Right renal cortex interstitium (tissue), 3 donors: ENCODE measurements at places on chromosomes 6 and 20.

GRCh38 chr6:131976545-131977061 is 25.4 kb upstream of the CCN2 start:
- no peak for DNase-seq

- no peak for DNase-seq
Measured at GRCh38 chr20:58690396-58691135, 2.0 kb upstream of the NPEPL1 start.

DNA sequence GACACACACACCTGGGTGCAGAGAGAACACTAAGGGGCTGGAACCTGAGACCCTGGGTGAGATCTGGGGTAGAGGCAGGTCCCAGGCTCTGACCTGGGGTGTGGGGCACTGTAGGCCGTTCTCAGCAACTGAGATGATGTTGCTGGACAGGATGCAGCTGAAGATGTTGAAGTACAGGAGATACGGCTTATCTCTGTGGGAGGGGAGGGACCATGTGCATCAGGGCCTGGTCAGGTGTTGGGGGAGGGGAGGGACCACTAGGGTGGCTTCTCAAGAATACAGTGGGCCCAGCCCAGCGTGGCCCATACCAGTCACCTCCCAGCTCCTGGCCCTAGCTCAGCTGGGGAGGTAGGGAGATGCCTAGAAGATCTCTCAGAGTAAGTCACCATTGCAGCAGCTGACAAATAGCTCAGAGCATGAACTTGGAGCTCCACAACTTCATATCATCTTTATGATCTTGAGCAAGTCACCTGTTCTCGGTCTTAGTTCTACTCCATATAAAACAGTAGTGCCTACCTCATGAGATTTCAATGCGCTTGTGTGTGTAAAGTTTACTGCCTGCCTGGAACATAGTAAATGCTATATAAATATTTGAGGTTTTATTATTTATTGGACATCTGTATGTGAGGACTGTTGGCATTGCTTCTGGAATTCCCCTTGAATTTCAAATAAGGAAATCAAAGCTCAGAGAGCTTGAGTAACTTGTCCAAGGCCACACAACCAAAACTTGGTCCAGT is 3.8 kb downstream of the SLC44A4 start:
- no peak for DNase-seq

GRCh38 chr6:100105138-100105537 is 111.1 kb upstream of the MCHR2 start:
- DNase-seq, result no peak

- DNase-seq, result no peak
Measured at GRCh38 chr20:1144401-1145172, 26.2 kb downstream of the PSMF1 start.

DNA sequence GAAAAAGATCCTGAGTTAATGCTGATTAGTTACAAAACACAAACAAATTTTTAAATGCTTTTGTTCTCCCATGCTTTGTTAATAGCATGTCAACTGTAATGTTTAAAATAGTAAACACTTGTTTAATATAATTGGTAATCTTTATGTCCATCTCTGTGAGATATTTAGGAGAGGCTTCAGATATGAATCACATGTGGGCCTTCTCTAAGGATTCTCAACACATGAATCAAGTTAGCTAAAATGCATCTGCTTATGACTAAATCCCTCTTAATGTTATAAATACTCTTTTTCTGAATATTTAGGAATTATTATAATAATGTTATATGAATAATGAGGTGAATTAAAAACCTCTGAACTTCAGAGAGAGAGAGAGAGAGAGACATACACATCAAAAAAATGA is 345.9 kb upstream of the MANEA start:
- DNase-seq, result no peak

DNA sequence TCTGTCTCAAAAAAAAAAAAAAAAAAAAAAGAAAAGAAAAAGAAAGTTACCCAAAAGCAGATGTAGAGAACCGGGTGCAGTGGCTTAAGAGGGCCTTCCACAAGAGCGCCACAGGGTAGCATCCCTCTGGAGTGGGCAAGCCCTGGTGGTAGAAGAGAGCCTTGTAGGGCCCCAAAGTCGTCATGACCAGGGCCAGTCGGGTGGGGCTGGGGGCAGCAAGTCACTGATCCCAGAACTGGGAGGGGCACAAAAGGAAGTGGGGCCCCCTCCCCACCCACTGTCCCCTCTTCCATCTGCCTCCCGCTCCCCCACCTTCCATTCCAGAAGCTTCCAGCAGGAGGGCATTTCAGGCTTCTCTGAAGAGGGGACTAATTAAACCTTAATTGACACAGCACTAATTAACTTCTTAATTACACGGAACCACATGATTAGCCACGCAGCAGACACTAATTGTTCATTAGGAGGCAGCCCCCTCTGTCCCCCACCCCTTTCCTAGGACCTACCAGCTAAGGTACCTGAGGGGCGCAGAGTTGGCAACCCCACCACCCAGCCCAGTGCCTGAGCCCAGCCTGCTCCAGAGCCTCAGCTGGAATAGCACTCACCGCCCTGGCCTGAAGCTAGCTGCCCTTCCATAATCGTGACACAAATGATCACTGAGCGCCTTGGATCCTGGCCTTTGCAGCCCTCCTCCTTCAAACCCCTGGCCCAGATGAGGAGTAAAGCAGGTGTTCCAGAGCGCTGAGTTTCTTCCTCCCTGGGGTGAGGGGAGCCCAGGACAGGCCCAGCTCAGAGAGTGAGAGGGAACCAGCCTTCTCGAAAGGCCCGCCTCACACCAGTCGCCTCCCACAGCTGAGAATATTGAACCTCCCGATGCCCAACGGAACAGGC is 34.8 kb downstream of the MDFI start:
- no peak for DNase-seq

DNA sequence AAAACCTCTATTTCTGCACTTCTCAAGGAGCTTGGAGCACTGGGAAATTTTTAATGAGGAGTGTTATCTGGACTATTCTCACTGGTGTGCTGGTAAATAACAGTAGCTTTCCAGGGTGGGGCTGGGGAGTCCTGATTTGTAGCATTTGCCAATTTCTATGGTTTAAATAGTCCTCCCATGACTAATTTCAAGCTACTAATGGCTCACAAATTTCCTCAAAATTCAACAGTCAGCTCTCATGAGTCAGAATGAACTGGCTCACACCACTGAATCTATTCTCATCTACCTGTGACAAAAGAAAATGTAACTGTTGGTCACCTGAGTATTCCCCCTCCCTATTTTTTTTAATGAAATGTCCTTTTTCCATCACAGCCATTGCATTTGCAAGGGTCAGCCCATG is 449.6 kb downstream of the KIF16B start:
- no peak for DNase-seq

- DNase-seq, result no peak
Measured at GRCh38 chr6:139109558-139109957, 25.3 kb upstream of the HECA start.

GRCh38 chr6:160275511-160276003 is 16.9 kb upstream of the SLC22A2 start:
- no peak for DNase-seq

GRCh38 chr6:42522036-42522435 is 41.8 kb upstream of the UBR2 start:
- DNase-seq, result no peak

DNA sequence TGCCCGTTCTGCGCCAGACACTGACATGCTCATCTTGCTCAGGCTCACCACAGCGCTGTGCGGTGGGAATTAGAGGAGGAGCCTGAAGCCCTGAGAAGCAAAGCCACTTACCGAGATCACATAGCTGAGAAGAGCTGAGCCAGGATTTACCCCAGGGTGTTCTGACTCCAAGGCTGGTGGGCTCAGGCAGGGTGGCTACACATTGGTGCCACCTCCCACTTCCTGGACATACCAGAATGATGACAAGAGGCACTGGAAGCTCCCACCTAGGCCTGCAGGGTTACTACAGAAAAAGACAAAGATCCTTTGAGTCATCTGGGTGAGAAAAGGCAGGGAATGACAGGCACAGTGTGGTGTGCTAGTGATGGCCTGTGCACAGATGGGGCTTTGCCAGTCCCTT is 24.4 kb upstream of the FKBP1A start:
- no peak for DNase-seq

- DNase-seq, result no peak
Measured at GRCh38 chr6:3926150-3926482, 76.9 kb downstream of the FAM50B start.

DNA sequence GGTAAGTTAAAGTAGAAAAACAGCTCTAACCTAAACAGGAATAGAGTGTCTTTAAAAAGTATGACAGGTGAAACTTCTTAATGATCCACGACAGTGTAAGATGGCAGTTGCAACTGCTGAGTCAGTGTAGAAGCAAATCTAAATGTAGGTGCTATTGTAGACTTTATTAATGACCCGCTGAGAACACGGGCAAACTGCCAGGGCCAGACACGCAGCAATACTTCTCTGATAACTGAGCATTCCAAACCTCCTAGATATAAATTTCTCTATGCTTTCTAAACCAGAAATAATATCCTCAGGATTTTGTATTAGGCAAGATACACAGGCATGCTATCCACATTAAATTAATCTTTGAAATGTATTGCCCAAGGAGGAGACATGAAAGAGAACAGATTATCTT is 1076.4 kb downstream of the HACE1 start:
- no peak for DNase-seq

- DNase-seq, result no peak
Measured at GRCh38 chr6:4398791-4399190, 263.4 kb upstream of the ECI2 start.

- DNase-seq, result no peak
Measured at GRCh38 chr20:61166324-61166723, 85.7 kb upstream of the CDH4 start.

DNA sequence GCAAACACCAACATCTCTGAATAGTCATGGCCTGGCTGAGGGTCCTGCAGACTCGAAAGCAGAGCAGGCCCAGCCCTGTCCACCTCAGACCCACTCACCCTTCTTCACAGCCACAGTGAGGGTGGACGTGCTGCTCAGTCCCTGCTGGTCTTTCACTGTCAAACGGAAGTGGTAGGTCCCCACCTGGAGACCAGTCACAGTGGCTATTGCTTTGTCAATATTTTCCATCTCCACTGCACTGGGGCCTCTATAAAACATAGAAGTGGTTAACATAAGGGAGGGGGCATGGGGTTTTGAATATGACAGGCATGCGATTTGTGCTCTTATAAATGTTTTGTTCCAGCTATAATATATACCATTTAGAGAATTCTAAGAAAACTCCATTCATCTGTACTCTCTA is 73.9 kb downstream of the ALDH5A1 start:
- DNase-seq, result no peak

GRCh38 chr6:164436976-164437375 is 872.4 kb downstream of the C6orf118 start:
- no peak for DNase-seq

- DNase-seq, result no peak
Measured at GRCh38 chr6:17269840-17270239, 11.3 kb upstream of the RBM24 start.

DNA sequence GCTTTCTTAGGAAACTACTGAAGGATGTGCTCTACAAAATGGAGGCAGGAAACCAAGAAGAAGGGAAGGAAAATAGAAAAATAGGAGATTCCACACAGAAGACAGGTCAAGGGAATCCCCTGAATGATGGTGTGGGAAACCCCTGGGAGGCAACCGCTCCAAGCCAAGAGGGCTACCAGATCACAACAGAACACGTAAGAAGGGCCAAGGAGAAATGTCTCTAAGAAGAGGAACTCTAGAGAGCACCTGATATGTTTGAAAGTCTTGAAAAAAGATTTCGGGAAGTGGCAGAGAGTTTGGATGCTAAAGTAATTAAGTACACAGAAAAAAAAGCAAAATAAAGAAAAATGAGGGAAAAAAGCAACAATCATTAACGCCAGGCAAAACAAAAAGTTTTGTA is 7.1 kb downstream of the KIF13A start:
- DNase-seq, result no peak

DNA sequence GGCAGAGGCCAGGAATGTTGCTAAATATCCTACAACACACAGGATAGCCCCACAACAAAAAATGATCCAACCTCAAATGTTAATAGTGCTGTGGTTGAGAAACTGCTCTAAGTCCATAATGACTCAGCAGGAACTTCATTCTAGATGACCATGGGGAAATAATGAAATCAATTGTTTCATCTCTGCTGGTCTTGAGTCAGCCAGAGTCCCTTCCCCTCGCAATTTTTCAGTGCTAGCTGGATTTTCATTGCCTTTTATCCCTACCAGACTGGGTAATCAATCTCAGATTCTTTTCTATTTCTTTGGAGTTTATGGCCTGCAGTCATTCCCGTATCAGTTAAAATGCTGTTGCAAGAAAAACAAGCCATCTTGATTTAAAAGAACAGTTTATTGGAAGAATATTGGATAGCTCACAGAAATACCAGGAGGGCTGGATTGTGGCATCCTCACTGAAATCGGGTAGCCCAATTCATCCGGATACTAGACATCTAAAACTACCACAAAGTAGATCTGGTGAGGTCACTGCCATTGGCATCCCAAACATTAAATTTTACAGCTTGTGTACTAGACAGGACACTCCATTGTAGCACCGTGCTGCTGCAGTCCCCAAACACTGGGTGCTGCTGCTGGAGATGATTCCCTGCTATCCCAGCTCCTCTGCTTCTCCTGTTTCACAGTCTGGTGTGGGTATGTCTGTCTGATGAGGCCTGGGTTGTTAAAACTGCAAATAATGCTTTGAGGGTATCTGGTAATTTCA is 30.3 kb upstream of the POPDC3 start:
- no peak for DNase-seq

DNA sequence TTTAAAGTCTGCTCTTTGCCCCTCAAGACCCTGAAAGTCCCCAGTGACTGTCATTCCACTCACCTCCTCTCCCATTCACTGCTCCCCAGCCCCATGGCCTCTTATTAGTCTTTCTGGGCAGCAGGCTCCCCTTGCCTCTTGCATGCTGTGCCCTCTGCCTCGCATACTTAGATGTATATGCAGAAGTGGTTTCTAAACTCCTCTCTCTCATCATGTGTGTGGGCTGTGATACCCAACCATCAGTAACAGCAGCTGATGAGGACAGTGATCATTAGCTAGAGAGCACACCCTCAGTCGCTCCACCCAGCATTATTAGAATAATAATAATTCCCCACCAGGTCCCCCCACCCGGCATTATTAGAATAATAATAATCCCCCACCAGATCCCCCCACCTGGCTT is 14.5 kb downstream of the PKIG start:
- no peak for DNase-seq

GRCh38 chr20:44780226-44780625 is 30.1 kb downstream of the RIMS4 start:
- DNase-seq, result peak; percentile 47

DNA sequence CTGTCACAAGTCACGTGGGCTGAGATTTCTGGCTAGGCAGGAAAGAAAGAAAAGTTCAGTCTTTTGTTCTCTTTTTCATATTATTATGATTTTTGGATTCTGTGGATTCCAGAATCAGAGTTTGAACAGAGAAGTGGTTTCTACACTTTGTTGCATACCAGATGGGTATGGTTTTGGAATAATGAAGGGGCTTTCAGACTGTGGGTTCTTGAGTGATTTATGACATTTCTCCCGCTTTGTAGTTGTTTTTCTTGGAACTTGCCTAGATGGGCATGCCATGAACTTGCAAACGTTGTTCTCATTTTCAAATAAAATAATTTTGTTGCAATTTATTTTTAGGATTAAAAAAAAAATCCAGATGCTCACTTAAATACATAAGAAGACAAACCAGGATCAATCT is 34.4 kb downstream of the CBFA2T2 start:
- DNase-seq, result no peak
